Activated CD8-positive, alpha-beta memory T cell treated with anti-CD3 and anti-CD28 coated beads, Interleukin-2, amount 50 U/mL, for 4 hours (primary cell): ENCODE measurements at places on chromosomes 16 and 17.

DNA sequence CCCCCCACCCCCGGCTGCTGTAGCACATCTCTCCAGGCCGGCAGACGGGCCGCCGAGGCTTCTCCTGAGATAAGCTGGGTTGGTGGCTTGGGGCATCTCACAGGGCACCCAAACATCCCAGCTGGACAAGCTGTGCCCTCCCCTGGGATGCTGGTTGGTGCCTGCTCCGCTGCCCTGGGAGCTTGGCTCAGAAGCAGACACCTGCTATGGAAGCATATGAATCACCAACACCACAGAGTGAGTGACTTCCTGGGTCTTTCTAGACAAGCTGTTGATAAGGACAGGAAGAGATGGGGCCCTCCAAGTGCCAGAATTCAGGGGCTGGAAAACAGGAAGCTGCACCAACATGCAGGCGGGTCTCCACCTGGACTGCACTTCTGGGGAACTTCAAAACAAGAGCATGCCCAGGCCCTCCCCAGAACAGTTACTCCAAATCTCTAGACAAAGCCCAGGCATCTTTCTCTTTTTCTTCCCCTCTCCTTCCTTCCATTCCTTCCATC lies 13.7 kb downstream of the C16orf95 start:
- no peak for DNase-seq

DNA sequence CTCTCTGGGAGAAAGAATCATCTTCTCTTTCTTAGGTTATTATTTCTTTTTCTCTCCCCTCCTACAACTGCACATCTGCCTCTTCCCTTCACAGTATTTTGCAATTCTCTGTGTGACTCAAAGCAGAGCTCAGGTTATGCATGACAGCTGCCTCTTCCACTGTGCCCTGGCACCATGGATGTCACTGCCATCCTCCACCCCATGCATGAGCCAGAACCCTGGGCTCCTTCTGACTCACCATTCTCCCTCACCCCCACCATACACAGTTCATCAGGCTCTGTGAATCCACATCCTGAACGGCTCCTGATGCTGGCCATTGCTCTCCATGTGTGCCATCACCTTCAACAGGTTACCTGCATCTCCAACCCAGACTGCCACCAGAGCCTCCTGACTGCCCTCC lies 23.9 kb downstream of the CA10 start:
- DNase-seq, result no peak

DNA sequence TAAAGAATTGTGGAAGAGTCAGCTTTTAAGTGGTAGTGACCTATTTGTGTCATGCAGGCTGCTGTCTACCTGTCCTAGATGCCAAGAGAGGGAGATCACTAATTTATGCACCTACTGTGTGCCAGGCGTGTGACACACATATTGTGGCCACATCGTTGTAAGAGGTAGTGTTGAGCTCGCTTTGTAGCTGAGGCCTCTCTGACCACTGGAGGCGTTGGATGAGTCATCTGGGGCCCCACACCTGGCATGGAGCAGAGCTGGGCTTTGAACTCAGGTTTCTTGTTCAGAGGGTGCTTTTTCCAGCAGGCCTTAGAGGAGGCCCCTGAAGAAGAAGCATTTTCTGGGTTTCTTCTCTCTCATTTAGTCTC lies 52.3 kb upstream of the LGALS9 start:
- DNase-seq, result no peak

DNA sequence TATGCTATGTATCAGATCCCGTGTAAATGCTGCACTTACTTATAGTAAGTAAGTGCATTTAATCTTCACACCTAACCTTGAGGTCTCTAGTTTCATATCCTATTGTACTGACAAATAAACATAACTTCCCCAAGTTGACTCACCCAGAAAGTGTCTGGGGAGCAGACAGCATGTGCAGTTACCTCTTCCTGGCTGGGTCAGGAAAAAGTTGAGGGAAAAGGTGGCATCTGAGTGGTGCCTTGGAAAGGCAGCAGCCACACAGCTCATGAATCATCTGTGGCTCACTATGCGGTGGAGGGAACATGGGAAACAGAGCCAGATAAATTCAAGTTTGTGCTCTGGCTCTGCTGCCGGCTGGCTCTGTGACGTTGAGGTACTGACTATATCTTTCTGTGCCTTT lies 382.0 kb upstream of the DYNLRB2 start:
- DNase-seq, result no peak

DNA sequence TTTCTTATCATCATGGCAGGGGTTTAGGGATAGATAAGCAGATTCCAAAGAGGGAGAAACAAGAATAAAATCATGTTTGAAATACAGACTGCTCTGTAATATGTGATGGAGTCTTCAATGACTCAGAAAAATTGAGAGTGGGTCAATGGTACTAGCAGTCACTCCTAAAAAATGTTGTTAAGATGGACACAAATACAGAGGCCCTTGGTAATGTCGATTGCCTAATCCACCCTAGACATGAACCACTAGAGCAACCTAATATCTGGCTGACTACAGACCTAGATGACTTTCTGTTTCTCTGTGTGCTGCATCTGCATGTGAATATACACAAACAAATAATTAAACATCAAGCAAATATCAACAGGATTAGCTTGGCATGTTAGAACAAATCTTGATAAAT lies 135.8 kb downstream of the CDH8 start:
- no peak for DNase-seq

DNA sequence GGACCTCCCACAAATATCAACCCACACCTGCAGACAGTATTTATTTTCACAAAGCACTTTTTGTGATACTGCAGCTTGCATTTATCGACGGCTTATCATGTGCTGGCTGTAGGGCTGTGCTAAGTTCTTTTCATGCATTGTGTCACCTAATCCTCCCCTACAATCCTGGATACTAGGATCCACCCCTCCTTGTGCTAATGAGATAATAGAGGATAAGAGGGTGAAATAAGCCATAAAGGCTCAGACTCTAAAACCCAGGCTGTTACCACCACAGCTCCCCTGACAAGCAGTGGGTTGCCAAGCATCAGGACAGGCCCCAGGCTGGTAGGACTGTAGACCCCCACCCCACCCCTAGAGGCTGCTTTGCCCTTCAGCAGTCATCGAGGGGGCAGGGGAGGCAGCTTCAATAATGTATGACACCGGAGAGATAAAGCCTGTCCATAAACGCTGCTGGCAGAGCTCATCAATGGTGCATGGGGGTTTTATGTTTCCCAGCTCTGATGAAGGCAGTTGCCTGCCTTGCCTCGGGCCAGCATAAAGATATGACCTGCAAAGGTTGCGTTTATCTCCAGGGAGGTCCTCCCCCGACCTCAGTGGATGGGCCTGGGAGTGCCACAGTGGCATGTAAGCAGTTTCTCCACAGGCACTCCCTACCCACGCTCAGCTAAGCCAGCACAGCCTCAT lies 73.9 kb upstream of the C16orf82 start:
- DNase-seq, result no peak
